ENCODE measurements at places on chromosomes 2 and 18. TPM values are rescaled to one million over a fixed set of nuclear protein-coding genes. Genes with fewer than 3 reads are reported as not detected.
A peak's percentile ranks its signal among the peaks of the same experiment; 100 is the strongest.

MAP3K19 gene
- 0.30 TPM for polyA plus RNA-seq

SERPINB8 gene
- polyA plus RNA-seq: 5.0 TPM

CFC1 gene
- polyA plus RNA-seq: not detected

ANKRD30BL gene
- polyA plus RNA-seq: 0.52 TPM

FBXO48 gene
- 1.7 TPM for polyA plus RNA-seq

NAT8 gene
- polyA plus RNA-seq: 30.4 TPM

IRS1 gene
- 14.3 TPM for polyA plus RNA-seq

CSRNP3 gene
- 10.2 TPM for polyA plus RNA-seq

UGT1A3 gene
- not detected for polyA plus RNA-seq

POTEJ gene
- polyA plus RNA-seq: not detected

RAX gene
- not detected for polyA plus RNA-seq

DAW1 gene
- polyA plus RNA-seq: 0.65 TPM

HSBP1L1 gene
- polyA plus RNA-seq: 19.9 TPM

CYBRD1 gene
- 36.0 TPM for polyA plus RNA-seq

MROH2A gene
- polyA plus RNA-seq: 0.33 TPM

GRCh38 chr18:64614446-64614845 lies 465.6 kb upstream of the LINC00305 start:
- peak; percentile 27 for DNase-seq

DNA sequence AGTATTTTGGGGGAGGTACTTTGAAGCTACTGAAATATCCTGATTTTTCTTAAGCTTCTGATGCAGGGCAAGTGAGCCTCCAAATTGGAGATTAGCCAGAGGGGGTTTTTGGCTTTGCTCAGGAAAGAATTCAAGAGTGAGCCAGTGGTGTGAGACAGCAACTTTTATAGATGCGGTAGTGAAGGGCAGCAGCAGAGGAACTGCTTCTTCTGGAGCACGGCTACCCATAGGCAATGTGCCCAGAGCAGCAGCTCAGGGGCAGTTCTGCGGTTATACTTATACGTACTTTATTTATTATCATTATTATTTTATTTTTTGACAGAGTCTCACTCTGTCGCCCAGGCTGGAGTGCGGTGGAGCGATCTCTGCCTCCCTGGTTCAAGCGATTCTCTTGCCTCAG lies 19.8 kb upstream of the NT5DC4 start:
- no peak for DNase-seq

GRCh38 chr2:147600646-147601045 lies 244.2 kb upstream of the ACVR2A start:
- no peak for DNase-seq

GRCh38 chr2:166539340-166540162 lies 45.5 kb upstream of the SCN7A start:
- DNase-seq: peak; percentile 71

DNA sequence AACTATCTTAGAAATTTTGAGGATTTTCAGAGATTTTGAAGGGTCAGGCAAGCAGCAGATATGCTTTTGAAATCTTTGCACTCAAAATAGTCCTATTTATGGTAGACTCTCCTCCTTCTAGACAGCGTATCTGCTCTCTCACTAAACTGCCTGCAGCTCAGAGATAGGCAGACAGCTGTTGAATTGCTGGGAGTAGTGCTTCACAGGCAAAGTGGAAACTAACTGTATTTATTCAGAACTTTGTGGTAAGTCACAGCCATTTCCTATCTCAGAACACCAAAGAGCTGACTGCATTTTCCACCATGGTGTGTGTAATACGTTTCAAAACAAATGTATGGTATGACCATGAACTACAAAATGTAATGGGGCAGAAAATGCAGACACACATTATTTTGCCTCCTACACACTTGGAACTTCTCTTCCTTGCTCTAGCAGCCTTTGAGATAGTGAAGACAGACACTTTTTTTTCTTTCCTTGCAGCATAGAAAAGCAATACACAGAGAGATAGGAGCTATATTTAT lies 352.4 kb downstream of the LRP1B start:
- no peak for DNase-seq

DNA sequence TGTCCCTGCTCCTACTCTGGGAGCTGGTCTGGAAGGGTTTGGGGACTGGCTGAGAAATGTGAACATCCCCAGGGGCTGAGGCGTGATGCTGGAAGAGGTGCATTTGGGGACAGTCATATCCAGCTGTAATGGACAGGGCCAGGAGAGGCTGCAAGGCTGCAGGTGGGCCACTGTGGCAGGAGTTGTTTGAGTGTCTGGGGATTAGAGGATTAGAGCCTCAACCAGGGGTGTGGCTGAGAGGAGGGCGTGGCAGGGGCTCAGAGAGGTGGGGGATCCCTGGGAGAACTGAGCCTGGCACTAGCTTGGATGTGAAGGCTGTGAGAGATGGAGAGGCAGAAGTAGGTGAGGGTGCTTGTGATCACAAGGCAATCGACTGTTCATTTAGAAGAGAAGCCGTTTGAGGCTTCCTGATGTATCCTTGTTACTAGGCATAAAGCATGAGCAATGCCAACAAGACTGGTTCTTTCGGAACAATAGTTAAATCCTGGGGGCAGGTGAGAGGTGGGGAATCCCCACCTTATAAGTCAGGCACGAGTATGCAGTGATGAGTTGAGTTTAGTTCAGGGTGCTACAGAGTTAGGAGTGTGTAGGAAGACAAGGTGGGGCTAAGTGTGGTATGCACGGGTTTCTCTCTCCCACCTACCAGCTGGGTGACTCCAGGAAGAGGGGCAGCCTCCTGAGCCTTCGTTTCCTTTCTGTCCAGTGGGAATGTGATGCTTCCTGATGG lies 31.9 kb downstream of the SH3RF3 start:
- no peak for DNase-seq

GRCh38 chr2:191199929-191200512 lies 45.2 kb upstream of the MYO1B start:
- DNase-seq: no peak

DNA sequence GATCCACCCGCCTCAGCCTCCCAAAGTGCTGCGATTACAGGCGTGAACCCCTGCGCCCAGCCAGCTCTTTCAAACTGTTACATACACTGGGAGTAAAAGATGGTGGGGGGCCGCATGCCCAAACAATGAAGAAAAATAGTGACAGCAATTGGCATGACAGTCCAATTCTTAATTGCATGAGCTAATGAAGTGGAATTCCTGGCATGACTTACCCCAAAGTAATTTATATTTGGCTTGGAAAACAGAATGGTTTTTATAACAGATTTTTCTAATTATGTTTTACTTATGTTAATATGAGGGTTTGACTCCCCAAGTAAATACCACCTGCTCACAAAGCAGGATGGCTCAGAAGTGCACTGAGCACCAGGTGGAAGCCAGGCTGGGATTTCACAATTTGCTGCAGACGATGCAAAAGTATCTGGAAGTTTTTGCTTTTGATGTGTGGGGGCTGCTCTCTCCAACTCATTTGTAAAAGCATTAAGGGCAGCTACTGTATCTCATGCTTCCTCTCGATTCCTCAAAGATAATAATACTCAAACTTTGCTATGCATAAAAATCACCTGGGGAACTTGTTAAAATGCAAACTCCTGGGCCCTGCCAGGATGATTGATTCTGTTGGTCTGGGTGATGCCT lies 24.0 kb upstream of the ATG16L1 start:
- DNase-seq: no peak

- no peak for DNase-seq
Observed at GRCh38 chr18:7760967-7761948, 194.1 kb downstream of the PTPRM start.

- DNase-seq: no peak
Observed at GRCh38 chr2:18444806-18445205, 115.6 kb downstream of the RDH14 start.

DNA sequence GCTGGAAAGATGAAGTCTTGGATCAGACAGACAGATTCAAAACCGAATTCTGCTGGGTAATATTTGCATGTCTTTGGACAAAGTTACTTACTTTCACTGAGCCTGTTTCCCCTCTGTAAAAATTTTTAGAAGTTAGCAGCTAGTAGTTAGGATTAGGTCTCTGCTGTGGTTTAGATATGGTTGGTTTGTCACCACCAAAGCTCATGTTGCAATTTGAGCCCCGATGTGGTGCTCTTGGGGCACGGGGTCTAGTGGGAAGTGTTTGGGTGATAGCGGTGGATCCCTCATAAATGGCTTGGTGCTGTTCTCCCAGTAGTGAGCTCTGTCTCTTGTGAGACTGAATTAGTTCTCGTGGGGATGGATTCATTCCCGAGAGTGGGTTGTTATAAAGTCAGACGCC lies 38.9 kb upstream of the PNO1 start:
- no peak for DNase-seq

DNA sequence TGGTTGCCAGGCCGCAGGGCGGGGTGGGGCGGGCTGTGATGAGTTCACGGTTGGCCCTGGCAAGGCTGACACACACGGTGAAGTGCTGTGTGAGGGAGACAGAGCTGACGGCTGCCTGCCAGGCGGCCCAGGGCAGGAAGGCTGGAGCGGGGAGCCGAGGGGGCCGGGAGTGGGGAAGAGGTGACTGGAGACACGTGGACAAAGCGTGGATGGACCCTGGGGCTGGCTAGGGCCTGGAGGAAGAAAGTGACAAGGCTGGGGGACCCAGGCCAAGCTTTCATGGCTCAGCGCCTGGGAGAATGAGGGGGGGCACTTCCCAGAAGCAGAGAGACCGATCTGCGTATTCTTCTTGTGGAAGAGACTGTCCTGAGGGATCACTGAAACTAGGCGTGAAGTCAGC lies 123.2 kb downstream of the DYSF start:
- DNase-seq: no peak

DNA sequence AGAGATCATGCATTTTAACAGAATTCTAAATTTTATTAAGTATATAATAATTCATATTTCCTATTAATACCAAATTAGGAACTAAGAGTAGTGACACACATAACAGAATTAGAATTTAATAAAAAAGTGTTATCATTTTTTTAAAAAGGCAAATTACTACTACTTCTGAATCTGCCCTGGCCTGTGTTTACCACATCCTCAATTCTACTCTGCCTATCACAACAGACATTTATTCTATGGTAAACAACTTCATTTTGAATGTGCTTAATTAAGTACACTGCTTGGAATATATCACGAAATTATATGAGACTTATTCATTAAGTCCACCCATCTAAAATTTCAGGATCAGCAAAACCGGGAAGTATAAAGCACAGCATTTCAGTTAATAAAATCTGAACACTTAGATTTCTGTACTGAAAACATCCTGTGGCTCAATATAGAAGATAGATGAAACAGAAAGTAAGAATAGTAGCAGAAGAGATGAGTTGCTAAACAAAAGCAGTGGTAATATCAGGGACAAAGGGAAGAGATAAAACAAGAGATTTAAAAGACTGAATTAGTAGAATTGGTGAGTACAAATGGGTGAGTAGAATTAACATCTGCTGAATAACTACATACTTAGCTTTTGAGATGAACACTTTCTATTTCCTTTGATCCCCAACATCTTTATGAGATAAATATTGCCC lies 3.7 kb downstream of the SMC6 start:
- DNase-seq: no peak

DNA sequence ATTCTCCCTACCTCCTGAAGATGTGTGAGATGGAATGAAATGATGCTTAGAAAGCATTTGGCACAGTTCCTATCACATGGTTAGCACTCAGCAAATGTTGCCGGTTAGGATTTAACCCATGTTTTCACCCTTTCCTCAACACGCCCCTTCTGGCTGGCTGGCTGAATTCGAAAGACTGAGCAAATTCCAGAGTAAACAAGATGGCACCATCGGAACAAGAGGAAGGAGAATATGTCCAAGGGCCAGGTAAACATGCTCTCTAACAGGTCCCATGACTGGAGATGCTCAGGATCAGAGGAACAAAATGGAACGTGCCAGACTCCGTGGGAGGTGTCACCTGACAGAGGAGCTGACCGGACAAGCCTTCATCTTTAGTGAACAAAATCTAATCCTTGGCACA lies 145.6 kb downstream of the ANKRD44 start:
- DNase-seq: no peak

DNA sequence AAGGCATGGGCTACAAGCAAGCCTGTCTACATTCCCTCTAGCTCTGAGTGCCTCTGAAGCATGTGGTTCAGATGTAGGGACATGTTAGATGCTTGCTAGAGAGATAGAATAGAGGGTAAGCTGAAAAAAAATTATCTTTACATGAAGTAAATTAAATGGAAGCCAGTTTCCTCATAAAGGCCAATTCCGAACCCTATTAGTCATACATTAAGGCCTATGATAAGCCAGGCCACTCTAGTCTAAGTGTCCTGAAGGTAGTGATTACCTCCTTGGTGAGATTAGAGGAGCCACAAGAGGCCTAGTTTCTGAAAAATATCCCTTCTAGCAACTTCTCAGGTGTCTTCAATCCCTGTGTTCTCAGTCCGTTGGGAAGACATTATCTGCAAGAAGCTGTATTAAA lies 72.4 kb upstream of the NPAS2 start:
- no peak for DNase-seq

GRCh38 chr2:45882707-45883602 lies 231.5 kb downstream of the PRKCE start:
- DNase-seq: no peak

GRCh38 chr2:69703189-69703588 lies 38.7 kb upstream of the ANXA4 start:
- no peak for DNase-seq

GRCh38 chr2:144469798-144470197 lies 50.1 kb downstream of the ZEB2 start:
- DNase-seq: no peak

DNA sequence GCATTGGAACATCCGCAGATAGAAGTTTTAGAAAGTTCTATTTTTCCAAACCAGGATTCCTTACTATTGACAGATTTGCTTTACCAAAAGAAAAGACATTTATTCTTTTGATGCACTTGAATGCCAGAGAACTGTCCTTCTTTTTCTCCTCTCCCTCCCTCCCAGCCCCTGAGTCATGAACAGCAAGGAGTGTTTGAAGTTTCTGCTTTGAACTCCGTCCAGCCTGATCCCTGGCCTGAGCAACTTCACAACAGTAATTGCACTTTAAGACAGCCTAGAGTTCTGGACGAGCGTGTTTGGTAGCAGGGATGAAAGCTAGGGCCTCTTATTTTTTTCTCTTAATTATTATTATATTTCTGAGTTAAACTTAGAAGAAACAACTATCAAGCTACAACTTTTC lies 33.6 kb downstream of the APCDD1 start:
- DNase-seq: no peak

GRCh38 chr18:39698436-39698835 lies 2132.8 kb upstream of the CELF4 start:
- DNase-seq: no peak

- no peak for DNase-seq
Observed at GRCh38 chr18:9539938-9540337, 64.6 kb downstream of the RALBP1 start.

- DNase-seq: peak; percentile 60
Observed at GRCh38 chr18:58135701-58136331, 91.8 kb downstream of the NEDD4L start.

GRCh38 chr2:83584672-83585071 lies 874.4 kb downstream of the SUCLG1 start:
- no peak for DNase-seq

GRCh38 chr2:216769626-216770025 lies 74.3 kb upstream of the IGFBP5 start:
- DNase-seq: no peak

All from renal pelvis (tissue), 12 donors.